ENCODE measurements at places on chromosomes 5 and 9. TPM values are rescaled to one million over a fixed set of nuclear protein-coding genes. Genes with fewer than 3 reads are reported as not detected.

The GPR151 gene
- not detected for total RNA-seq

The RGS7BP gene
- total RNA-seq = not detected

DNA sequence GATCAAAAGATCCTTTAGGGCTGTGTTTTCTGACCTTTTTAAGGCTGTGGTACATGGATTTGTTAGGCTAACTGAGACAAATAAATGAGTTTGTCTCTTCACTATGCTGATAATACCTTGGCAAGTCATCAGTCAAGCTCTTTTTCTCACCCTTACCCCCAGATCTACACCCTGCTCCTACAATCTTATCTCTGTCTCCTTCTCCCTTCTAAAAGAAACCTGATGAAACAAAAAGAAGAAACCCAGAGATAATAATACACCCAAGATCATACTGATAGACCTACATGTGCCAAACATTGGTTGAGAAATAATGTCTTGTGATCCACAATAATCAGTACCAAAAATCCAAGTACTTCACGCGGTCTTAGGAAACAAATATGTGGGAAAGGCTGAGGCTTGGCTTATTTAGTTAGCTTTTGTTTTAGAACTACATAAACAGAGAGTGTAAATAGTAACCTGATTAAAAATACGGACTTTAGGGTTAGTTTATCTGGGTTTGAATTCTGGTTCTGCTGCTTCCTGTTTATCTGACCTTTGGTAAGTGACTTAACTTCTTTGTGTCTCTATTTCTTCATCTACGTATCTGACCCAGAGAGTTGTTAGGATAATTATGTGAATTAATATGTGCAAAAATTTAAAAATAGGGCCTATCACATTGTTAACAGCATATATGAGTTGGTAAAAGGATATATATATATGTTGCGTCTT is 24.8 kb upstream of the PDCD1LG2 start:
- H3K36me3 ChIP-seq = no peaks in the 10 kb centered on the region
- peaks cover 2% of the 10 kb centered on the region for H3K27me3 ChIP-seq
- DNase-seq = no peak
- no peak overlapping the region for H3K4me3 ChIP-seq
- peaks cover 3% of the 10 kb centered on the region for H3K4me1 ChIP-seq

- H3K4me3 ChIP-seq = no peak overlapping the region
- no peaks in the 10 kb centered on the region for H3K27me3 ChIP-seq
- H3K27ac ChIP-seq = no peak overlapping the region
- no peaks in the 10 kb centered on the region for H3K36me3 ChIP-seq
- no peak for DNase-seq
These were observed 675.7 kb upstream of the FTMT start for GRCh38 chr5:121175986-121176385.

GRCh38 chr5:144585681-144586080 is 415.0 kb downstream of the KCTD16 start:
- H3K4me1 ChIP-seq = no peaks in the 10 kb centered on the region
- no peaks in the 10 kb centered on the region for H3K27me3 ChIP-seq
- no peak overlapping the region for H3K27ac ChIP-seq

- H3K27ac ChIP-seq = no peak overlapping the region
- DNase-seq = no peak
- H3K4me3 ChIP-seq = no peak overlapping the region
These were observed 531.2 kb upstream of the ZNF608 start for GRCh38 chr5:125277494-125278154.
